Mammary epithelial cell (primary cell): ENCODE measurements at places on chromosomes 5 and 9. TPM values are rescaled to one million over a fixed set of nuclear protein-coding genes. Genes with fewer than 3 reads are reported as not detected.

- peak; percentile 37 for DNase-seq
Measured at GRCh38 chr9:81609782-81610739, 79.3 kb downstream of the TLE1 start.

EDIL3 gene
- 137 TPM for total RNA-seq

DNA sequence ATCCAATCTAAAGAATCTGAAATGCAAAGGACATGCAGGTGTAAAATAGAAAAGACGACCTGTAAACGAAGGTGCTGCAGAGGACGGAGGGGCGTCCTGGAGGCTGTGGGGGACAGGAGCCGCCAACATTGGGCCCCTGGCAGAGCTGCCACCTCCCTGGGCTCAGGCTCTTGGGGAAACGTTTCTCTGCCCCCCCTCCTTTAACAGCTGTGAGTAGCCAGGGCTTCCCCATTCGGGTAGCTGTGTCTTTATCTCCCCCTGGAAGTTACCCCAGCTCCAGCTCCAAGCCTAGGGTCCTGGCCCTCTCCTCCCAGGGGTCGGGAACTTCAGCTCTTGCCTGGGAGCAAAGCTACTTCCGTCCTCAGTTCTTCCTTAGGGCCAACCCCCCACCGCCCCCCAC is 51.5 kb downstream of the PSD2 start:
- DNase-seq, result no peak

DNA sequence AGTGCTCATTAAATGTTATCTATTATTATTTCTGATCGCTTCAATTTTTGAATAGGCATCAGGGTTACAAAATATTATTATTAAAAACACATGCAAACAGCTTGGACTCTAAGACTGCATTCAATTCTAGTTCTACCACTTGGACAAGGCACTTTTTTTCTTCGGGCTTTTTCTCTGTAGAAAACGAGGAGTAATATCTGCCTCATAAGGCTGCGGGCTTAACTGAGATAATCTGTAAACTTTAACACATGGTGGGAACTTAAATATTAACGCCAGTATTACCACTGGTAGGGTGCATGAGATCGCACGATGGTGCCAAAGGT is 511 bp upstream of the SPDL1 start:
- no peak for DNase-seq

- no peak for DNase-seq
Measured at GRCh38 chr9:112081918-112082729, 93.0 kb downstream of the SUSD1 start.

DNA sequence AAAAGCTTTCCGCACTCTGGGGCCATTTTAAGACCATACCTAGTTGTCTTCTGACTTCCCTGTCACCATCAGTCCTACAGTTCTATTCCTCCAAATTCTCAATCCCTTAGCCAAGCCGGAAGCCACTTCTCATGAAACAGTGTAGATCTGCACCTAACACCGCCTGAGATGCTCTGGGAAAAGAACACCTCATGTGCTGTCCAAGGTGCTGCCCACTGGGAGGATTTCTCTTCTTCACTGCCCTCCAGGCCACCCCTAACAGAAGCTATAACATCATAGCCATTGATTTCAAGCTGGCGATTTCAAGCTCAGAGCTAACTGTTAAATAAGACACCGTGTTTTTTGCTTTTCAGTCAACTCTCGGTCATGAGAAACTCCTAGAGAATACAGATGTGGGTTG is 559.3 kb downstream of the CCDC171 start:
- DNase-seq, result no peak

DNA sequence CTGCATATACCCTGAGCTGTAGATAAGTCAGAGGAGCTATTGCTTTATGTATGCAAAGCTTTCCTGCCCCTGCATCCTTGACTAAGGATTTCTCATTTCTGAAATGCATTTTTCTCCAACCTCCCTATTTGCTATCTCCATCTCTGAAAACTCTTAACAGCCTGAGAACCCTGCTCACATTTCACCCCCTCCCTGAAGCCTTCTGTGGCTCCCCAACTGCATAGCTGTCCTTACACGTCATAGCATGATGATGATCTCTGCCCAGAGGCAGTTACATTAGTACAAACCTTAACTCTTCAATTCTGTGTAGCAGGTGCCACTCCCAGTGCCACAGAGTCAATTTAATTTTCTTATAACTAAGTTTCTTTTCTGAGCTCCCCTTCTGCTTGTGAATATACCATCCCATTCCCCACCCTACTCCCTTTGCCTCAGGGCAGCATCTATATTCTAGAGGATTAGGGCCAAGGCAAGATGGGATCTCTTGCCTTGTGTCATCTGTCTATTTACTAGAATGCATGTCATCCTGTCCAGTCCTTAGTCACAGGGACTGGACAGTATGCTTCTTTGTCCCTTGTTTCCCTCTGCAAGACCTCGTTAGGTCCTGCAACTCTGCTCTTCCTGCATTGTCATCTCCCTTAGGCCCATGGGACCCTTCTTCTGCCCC is 149.7 kb upstream of the SPRY4 start:
- peak; percentile 62 for DNase-seq

- no peak for DNase-seq
Measured at GRCh38 chr9:16659096-16659495, 211.4 kb downstream of the BNC2 start.

MIER3 gene
- 15.3 and 17.6 TPM in 2 replicates for total RNA-seq

DCAF12 gene
- 31.7 TPM for total RNA-seq

DNA sequence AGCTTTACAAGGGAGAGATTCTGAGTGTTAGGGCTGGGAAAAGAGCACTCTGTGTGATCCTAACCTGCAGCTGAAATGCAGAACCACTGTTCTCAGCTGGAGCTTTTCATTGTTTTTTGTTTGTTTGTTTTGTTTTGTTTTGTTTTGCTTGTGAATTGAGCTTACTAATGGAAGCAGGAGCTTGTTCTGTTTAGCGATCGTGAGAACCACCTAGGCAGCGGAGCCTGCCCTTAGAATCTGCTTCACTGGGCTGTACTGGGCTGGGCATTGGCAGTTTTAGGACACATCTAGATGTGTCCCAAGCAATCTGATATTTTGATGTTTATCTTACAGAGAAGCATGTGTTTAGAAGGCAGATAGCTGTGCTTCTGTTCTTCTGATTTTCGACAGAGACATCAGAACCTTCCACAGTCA is 14.3 kb downstream of the SYK start:
- DNase-seq, result no peak

DNA sequence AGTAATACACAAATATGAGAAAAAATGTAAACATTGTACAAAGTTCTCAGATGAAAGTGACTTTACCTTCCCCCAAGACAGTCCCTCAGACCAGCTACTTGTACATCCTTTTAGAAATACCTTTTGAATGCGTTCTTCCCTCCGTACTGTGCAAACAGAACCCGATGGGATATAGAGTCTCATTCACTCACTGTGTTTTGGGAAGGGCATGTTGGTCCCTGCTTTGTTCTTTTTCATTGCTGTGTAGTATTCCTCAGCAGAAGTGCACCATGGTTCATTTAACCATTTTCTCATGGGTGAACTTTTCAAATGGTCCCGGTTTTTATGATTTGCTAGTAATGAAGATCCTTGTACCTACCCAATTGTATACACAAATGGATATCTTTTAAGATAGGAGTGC is 94.4 kb downstream of the ANKRD33B start:
- DNase-seq, result no peak

NMUR2 gene
- total RNA-seq, result not detected

KCNN2 gene
- not detected for total RNA-seq

NIM1K gene
- total RNA-seq, result under 0.01 TPM

WDR38 gene
- total RNA-seq, result not detected

DNA sequence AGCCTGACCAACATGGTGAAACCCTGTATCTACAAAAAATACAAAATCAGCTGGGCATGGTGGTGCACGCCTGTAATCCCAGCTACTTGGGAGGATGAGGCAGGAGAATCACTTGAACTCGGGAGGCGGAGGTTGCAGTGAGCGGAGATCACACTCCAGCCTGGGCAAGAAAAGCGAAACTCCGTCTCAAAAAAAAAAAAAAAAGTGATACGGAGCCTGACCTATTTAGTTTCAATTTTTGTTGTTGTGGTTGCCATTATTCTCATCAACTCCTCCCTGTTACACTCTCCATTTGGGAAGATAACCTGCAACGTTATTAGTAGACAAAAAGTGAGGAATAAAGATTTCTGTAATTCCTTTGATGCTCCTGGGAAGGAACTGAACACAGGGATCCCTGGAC is 1.3 kb downstream of the STOM start:
- DNase-seq, result no peak

DNA sequence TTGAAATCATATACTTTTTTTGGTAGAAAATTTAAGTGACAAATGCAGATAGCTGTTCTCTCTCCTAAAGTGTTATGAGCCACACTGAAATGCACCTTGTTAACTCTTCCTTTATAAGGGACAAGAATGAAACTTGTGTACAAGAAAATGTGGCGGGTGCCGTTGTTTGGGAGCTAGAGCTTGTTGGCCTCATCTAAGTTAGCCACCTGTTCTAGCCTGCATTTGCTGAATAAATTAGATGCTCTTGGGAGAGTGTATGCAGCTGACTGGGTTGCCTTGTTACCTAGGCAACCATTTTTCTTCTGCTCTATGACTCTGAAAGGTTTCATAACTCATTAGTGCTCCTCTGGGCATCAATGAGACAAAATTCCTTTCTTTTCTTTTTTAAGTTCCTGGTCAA is 174.3 kb downstream of the TAF11L14 start:
- no peak for DNase-seq

DNA sequence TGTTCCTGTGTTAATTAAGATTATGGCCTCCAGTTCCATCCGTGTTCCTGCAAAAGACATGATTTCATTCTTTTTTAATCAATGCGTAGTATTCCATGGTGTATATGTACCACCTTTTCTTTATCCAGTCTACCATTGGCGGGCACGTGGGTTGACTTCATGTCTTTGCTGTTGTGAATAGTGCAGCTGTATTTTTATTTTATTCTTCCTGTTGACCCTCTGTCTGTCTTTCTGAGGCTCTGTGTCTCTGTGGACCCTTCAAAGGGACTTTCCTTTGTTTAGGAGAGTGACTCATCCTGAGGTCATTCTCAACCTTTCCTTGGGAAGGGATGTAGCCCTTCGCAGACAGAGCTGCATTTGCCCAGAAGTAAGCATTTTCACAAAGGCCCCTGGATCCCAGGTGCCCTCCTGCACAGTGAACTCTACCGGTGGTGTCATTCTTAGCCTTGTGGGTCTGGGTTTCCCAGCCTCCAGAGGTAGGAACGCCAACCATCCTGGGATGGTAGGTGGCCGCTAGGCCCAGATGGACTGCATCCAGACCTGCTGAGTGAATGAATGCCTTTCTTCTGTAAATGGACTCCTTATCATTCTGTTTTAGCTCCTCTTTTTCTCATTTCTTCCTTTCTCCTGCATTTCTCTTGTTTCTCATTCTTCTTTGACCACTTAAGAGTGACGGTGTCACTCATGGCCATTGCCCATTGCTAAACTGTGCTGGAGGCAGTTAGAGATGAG is 22.4 kb downstream of the TRIO start:
- peak; percentile 84 for DNase-seq

DNA sequence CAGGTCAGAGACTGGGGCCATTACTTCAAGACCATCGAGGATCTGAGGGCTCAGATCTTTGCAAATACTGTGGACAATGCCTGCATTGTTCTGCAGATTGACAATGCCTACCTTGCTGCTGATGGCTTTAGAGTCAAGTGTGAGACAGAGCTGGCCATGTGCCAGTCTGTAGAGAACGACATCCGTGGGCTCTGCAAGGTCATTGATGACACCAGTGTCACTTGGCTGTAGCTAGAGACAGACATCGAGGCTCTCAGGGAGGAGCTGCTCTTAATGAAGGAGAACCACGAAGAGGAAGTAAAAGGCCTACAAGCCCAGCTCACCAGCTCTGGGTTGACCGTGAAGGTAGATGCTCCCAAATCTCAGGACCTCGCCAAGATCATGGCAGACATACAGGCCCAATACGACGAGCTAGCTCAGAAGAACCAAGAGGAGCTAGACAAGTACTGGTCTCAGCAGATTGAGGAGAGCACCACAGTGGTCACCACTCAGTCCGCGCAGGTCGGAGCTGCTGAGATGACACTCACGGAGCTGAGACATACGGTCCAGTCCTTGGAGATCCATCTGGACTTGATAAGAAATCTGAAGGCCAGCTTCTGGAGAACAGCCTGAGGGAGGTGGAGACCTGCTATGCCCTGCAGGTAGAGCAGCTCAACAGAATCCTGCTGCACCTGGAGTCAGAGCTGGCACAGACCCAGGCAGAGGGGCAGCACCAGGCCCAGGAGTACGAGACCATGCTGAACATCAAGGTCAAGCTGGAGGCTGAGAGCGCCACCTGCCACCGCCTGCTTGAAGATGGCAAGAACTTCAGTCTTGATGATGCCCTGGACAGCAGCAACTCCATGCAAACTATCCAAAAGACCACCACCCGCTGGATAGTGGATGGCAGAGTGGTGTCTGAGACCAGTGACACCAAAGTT is 9.3 kb downstream of the NIPBL start:
- DNase-seq, result no peak
